Effector memory CD8-positive, alpha-beta T cell (primary cell): ENCODE measurements at places on chromosomes 16 and 17.
A peak's percentile ranks its signal among the peaks of the same experiment; 100 is the strongest.

DNA sequence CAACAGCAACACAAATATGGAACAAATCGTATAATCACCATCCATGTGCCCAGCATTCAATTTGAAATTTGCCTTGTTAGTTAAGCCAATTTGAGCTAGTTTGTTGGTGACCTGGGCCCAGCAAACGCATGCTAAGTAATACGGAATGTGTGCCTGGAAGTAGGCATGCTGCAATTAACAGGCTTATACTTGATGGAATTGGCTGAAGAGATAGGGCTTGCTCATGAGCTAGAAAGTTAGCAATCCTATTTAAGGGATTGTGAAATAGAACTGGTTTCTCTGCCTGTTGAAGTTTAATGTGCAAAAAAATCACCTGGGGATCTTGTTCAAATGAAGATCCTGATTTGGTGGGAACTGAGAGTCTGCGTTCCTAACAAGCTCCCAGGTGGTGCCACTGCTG is 8.5 kb upstream of the LPO start:
- DNase-seq = no peak

DNA sequence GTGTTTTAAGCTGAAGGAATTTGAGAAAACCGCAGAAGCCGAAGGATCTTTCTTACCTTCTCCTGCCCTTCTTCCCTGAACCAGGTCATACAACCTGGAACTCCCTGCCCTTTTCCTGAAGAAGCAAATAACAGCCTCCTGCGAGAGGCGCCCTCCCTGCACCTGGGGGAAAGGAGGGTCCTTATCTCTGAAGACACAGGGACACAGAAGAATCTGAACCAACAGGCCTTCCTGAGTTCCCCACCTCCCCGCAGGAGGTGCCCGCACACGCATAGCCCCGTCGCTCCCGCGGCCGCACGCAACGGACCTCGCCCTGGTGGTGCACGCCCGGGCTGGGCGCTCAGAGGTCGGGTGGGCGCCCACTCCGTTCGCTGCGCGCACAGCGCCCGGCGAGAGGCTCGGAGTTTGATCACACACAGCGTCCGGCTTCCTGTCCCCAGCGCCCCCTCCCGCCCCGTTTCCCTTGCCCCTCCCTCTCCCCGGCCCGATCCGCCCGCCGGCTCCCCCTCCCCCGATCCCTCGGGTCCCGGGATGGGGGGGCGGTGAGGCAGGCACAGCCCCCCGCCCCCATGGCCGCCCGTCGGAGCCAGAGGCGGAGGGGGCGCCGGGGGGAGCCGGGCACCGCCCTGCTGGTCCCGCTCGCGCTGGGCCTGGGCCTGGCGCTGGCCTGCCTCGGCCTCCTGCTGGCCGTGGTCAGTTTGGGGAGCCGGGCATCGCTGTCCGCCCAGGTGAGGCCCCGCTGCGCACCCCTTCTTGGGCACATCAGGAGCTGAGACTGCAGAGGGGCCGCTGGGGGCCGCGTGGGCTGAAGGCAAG is at the start of gene TNFSF12:
Gene TNFSF12 (plus strand): TSS at position 474 of the 816 bp plus-strand sequence. CDS start 96 bp downstream, at position 570.
- DNase-seq = peak; percentile 23

GRCh38 chr17:59165933-59166342 is 10.4 kb downstream of the PRR11 start:
- DNase-seq = peak; percentile 34

DNA sequence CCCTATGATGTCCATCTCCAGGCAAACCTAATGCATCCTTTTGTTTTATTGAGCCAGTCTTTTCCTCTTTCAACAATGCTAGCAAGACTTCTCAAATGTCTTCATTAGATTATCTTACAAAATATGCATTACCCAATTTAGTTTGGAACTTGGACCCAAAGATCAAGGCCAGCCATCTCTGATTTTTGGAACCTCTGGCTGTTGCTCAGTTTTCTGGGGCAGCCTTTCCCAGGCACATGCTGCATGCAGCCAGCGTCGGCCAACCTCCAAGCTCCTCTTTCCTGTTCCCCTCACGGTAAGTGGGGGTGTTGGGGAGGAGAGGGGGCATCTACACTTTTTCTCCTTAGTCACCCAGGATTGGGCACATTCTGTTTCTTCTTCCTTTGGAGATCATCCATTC is 189.3 kb downstream of the PRKCA start:
- DNase-seq = no peak

DNA sequence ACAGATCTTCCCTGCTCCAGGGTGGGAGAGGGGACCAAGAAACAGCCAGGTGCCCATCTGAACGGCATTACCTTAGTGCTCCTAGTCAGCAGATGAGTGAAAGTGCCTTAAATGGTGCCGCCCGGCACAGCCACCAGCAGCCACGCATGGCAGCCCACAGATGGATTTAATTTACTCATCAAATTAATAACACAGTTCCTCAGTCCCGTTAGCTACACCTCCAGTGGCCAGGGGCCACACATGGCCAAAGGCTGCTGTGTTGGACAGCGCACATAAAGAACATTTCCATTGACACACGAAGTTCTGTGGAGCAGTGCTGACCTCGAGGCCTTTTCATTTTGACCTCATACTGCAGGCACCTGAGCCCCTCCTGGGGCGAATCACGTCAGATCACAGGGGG is 166.3 kb downstream of the CMIP start:
- no peak for DNase-seq

DNA sequence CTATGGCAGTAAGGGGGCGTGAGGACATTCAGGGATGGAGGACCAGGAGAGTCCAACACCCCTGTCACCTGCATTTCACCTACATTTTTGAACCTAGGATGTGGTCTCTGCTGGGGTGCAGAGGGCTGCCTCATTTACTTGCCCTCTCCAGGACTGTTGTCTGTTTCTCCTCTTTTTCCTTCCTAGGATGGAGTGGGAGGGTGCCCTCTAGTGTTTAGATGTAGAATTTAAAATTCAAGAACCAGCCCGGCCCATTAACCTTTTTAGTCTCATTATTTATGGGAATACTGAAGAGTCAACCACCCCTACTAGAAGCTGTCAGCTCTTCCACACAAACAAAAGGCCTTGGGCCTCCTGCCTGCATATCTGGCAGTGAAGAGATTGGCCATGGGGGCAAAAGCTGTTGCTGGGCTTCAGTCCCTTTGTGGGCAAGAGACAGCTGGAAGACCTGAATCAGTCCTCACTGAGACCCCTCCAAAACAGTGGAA is 2.5 kb upstream of the STARD3 start:
- DNase-seq = no peak

DNA sequence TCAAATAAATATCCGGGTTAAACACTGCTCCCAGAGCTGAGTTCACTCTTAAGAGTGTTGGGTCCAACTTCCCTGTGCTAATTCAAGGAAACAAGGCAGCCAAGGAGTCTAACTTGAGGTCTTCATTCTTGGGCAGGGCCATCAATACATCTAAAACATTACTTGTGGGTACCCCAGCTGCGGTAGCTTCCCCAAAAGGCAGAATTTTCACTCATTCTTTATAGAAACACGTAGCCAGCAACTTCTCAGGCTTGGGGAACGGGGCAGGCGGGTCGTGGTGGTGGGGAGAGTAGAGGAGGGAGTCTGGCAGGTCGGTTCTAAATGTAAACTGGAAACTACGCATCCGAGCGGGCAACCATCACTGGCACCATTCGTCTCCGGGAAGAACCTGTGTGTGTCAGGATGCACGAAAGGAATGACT is 666 bp upstream of the METTL9 start:
- DNase-seq = no peak

DNA sequence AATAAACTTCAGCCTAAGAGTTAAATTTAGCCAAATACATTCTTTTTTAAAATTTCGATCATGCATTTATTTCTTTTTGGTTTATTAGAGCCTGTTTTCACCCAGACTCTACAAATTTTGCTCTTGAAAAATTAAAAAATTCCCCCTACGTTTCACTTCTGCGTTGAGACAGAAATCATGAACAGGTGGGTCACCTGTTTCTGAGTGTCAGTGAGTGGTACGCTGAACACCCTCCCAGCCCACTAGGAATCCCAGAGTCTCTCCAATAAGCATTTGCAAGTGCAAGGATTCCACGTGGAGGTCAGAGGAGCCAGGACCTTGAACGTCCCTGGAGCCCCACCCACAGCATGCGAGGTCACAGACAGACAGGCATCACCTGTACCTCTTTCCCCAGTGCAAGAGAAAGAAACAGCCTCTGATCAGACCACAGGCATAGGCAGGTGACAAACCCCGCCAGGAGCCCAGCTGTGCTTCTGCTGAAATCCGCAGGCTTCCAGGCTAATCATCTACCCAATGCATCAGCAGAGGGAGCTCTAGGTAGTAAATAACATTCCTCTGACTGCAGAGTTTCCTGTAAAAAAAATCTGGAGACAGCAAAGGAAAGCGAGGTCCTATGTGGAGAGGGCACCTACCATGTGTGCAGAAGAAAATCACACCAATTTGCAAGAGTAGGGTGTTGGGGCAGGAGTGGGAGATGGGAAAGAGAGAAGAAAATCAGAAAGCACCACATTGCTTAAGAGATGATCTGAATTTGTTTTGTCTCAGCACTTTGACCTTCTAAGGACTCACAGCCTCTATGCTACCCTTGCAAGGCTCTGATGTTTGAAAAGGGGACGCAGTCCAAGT is 5.9 kb upstream of the XYLT1 start:
- peak; percentile 26 for DNase-seq

- no peak for DNase-seq
Measured at GRCh38 chr17:77853191-77853977, 105.1 kb upstream of the TNRC6C start.

DNA sequence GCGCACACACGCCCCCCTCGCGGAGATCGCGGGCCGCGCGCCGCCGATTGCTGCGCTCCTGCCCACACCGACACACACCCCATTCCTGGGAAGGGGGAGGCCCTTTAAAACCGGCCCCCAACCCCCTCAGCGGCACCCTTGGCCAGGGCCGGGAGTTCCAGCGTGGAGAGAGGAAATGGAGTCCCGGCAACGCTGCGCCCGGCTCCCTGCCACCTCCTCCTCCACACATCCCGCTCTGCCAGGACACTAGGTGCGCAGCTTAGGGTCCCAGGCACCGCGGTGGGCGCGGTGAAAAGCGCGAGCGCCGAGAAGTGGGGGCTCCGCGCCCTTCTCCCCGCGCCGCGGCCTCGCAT is 397 bp downstream of the CDC42EP4 start:
- peak; percentile 27 for DNase-seq

GRCh38 chr17:77863814-77864161 is 94.7 kb upstream of the TNRC6C start:
- DNase-seq = no peak

GRCh38 chr16:3945751-3946603 is 65.5 kb upstream of the CREBBP start:
- DNase-seq = no peak

DNA sequence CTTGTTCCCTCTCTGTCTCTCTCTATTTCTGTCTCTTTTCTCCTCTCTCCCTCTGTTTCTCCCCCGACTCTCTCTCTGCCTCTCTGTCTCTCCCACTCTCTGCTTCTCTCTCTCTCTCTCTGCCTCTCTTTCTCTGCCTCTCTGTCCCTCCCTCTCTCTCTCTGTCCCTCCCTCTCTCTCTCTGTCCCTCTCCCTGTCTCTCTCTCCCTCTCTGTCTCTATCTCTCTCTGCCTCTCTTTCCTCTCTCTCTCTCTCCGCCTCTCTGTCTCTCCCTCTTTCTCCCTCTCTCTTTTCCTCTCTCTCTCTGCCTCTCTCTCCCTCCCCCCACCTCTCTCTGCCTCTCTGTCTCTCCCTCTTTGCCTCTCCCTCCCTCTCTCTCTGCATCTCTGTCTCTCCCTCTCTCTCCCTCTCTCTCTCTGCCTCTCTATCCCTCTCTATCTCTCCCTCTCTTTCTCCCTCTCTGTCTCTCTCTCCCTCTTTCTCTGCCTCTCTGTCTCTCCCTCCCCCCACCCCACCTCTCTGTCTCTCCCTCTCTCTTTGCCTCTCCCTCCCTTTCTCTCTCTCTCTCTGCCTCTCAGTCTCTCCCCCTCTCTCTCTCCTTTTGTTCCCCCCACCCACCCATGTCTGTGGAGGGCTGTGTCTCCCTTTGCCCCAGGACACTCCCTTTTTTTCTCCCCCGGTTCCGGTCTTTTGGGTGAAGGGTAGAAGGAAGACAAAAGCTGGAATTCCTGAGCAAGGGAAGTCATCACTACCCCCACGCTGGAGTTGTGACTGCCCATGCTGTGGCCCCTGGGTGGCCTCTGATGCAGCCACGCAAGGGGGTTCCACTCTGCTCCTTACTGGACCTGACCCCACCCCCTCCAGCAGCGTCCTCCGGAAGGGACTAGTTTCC is 27.1 kb upstream of the MGAT5B start:
- no peak for DNase-seq
